ENCODE measurements at places on chromosomes 4 and X. TPM values are rescaled to one million over a fixed set of nuclear protein-coding genes. Genes with fewer than 3 reads are reported as not detected.

- DNase-seq: no peak
Measured at GRCh38 chrX:118588715-118589114, 93.1 kb downstream of the DOCK11 start.

Gene AFP
- total RNA-seq: not detected

- no peak for DNase-seq
Measured at GRCh38 chr4:179195887-179196286, 1753.7 kb upstream of the AGA start.

Gene ATP6AP2
- 98.6 TPM for total RNA-seq

Gene MAGEA4
- not detected for total RNA-seq

- no peak for DNase-seq
Measured at GRCh38 chr4:183182873-183183725, 84.0 kb downstream of the WWC2 start.

DNA sequence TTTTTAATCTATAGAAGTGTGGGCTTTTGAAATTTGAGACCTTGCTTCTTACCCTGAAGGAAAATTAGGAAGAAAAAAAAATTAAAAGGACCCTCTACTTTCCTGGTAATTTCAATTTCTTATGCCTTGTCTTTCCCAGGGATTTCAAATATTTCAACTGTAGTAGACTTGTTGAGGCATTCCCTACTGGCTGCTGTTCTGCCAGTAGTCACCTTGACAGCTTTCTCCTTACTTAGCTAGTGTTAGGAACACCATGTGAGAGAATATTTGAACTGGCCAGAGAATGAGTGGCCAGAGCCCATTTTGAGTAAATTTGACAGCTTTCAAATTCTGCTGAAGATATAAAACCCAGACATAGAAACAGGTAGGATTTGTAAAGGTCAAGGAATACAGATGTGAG, 24.0 kb upstream of the GBA3 start:
- DNase-seq: no peak

DNA sequence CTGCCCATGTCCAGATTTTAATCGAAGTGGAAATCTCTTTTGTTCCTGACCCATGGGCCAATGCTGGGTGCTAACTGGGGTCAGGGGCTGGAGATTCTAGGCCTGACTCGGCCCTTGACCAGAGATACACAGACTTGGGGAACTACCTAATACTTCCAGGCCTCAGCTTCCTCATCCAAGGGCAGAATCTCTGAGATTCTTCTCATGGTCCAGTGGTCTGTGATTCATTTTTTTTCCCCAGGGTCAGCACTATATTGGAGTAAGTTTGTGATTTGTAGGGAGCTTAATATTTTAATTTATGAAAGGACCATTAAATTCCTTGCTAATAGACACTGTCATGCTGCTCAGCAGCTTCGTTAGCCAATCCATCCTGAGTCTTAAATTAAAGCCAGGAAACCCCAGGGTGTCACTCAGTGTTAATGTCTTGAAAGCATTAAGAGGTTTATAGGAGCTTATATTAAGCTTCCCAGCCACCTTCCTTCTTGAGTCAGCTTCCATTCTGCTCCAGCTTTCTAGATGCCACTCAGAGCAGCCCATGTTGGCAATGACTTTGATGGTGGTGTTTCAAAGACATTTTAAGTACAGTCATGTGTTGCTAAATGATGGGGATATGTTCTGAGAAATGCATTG, 27.0 kb upstream of the PROM1 start:
- no peak for DNase-seq

DNA sequence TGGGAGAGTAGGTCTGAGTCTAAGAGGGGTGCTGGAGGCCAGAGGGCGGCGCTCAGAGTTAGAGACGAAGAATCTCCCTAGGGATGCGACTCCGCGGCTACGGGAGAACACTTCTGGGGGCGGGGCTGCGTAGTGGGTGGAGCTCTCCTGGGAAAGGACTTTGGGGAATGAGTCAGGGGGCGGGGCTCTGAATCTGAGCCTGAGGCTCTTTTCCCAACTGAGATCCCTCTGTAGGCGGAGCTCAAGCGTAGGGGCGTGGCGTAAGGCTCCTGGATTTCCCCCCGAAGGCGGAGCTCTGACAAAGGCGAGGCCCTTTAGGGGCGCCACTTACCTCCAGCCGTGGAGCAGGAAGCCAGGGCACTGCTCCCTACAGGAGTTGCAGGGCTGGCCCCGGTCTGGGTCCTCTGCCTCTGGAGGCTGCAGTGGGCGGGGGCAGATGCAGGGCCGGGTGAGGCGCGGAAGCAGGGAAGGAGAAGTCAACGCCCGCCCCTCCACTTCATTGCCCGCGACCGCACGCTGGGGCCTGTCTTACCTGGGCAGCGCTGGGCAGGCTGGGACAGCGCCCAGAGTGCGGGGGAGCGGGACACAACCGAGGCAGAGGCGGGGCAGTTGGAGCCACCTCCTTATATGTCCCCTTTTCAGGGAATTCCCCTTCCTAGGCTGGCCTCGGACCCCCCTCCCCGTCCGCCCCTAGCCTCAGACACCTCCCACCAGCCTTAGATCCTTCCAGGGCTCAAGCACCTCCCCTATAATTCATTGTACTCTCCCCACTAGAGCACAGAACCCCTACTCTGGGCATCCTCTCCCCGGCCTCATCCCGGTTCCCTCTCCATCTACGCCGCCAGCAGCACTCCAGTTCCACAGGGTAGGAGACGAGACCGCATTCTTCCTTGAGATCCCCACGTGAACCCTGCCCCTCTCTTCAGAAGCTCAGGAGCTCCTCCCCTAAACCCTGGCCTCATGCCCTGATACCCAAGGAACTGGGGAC, 1.6 kb downstream of the PRICKLE3 start:
- no peak for DNase-seq

- no peak for DNase-seq
Measured at GRCh38 chr4:134540588-134540987, 339.0 kb upstream of the PABPC4L start.

DNA sequence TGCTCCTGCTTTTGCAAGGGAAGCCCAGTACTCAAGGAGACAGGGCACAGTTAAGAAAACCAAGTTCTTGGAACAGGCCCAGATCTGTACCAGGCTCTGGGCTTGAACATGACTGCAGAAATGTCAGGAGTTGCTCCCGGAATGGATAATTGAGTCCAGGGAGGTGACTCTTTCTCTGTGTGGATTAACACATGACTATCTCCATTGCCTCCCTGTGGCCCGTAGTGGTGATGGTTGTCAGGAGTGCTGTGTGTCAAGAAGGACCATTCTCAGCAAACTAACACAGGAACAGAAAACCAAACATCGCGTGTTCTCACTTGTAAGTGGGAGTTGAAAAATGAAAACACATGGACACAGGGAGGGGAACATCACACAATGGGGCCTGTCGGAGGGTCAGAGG, 39.9 kb downstream of the CCKAR start:
- no peak for DNase-seq

- no peak for DNase-seq
Measured at GRCh38 chr4:40990236-40990898, 224.0 kb downstream of the APBB2 start.

GRCh38 chrX:48022738-48023137, 15.9 kb downstream of the SPACA5 start:
- no peak for DNase-seq

DNA sequence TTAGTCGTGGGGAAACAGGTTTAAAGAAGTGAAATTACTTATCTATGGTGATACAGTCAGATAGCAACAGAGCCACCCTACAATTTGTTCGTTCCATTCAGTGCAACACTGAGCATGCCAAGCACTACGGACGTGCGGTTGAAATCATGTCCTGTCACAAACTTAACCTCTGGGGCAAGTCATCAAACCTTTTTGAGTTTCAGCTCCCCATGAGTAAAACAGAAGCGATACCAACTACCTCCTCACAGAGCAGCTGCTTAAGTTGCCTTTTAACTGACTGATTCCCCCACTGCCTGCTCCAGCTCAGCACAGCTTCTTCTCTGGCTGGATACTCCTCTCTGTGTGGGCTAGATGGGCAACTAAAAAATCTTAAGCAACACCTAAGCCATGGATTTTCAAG, 36.0 kb downstream of the LHFPL1 start:
- no peak for DNase-seq

- no peak for DNase-seq
Measured at GRCh38 chr4:146257511-146257910, 43.2 kb downstream of the REELD1 start.

GRCh38 chr4:1763070-1763549, 30.0 kb upstream of the FGFR3 start:
- no peak for DNase-seq

DNA sequence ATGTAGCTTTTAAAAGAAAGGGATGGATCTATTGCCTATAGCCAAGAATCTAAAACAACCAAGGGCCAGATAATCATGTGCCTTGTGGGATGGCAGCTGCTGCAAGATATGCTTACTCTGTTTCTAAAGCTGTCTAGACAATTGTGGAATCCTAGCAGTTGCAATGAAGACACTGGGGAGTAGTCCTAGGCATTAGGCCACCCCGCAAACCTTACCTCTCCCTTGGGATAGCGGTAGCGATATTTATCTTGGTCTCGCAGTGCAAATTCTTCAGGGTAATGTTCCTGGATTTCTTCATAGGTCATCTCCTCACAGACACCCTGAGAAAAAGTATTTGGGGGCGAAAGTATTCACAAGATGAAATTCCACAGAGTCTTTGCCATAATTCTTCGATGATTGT, 24.6 kb downstream of the TRO start:
- DNase-seq: no peak

Gene UTP3
- 36.5 TPM for total RNA-seq

Gene SSX4
- total RNA-seq: not detected

GRCh38 chr4:160372390-160372789, 1269.5 kb downstream of the RAPGEF2 start:
- DNase-seq: no peak

Gene HSFX4
- total RNA-seq: not detected

GRCh38 chrX:47226071-47226470, 6.7 kb upstream of the USP11 start:
- no peak for DNase-seq

DNA sequence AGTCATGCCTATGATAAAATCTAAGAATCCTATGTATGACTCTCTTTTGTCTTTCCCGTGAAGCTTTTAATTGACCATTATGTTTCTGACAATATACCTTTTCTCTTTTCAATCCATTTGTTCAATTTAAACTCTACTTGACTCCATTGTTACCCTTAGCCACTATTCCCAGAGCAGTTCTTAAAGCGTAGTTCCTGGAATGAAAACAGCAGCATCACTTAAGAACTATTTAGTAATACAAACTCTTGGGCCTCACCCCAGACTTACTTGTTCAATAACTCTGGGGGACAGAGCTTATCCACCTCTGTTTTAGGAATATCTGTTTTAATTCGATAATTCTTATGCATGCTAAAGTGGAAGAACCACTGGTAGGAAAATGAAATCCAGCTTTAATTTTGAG, 358.4 kb downstream of the PRR32 start:
- no peak for DNase-seq

Gene PRSS12
- not detected for total RNA-seq

DNA sequence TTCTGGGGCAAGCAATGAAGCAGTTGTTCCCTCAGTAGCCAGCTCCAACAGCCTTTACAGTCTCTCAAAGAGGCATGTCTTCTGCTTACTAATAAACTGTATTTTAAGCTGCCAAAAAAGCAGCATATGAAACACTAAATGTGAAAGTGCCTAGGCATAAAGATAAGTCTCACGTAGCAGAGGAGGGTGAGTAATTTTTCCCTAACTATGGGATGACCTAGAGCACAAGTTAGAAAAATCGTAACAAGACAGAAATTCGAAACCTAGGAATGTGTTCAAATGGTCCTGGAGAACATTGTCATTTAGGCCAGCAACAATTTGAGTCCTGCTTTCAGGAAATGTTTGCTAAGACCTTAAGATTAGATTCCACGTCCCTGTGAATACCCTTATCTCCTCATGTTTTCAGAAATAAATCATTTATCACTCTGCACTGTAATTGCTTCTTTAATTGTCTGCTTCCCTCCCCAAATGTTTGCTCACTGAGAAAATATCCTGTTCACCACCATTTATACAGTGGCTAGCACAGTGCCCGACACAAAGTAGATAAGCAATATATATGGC, 222.2 kb downstream of the KCNIP4 start:
- DNase-seq: no peak

Gene MBNL3
- total RNA-seq: 20.8 TPM

Gene RNF150
- not detected for total RNA-seq

GRCh38 chr4:44493924-44494323, 45.3 kb upstream of the KCTD8 start:
- DNase-seq: no peak

- no peak for DNase-seq
Measured at GRCh38 chr4:107380836-107381438, 339.1 kb downstream of the PAPSS1 start.

- DNase-seq: no peak
Measured at GRCh38 chr4:169582706-169583105, 29.7 kb downstream of the NEK1 start.

Gene PROM1
- total RNA-seq: 2.6 TPM

Gene RAB40A
- 0.19 TPM for total RNA-seq

Gene PRPS2
- total RNA-seq: 32.0 TPM

DNA sequence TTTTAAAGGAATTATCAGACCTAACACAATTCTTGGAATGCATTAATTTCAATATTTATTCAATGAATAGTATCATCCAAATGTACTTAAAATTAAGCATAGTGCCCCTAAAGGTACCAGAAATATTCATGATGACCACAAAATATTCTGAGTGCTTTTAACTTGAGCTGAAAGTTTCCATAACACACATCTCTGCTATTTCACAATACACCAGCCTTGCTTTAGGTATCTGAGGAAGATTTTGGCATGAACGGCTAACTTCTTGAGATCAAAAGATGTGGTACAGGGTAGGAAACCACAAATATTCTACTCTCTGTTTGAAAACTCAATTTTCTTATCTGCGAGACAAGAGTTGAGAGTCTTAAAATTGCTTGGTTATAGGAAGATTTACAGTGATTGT, 538.3 kb upstream of the PCDH7 start:
- DNase-seq: no peak

GRCh38 chr4:59818656-59819055, 1381.5 kb upstream of the ADGRL3 start:
- DNase-seq: peak; percentile 3

DNA sequence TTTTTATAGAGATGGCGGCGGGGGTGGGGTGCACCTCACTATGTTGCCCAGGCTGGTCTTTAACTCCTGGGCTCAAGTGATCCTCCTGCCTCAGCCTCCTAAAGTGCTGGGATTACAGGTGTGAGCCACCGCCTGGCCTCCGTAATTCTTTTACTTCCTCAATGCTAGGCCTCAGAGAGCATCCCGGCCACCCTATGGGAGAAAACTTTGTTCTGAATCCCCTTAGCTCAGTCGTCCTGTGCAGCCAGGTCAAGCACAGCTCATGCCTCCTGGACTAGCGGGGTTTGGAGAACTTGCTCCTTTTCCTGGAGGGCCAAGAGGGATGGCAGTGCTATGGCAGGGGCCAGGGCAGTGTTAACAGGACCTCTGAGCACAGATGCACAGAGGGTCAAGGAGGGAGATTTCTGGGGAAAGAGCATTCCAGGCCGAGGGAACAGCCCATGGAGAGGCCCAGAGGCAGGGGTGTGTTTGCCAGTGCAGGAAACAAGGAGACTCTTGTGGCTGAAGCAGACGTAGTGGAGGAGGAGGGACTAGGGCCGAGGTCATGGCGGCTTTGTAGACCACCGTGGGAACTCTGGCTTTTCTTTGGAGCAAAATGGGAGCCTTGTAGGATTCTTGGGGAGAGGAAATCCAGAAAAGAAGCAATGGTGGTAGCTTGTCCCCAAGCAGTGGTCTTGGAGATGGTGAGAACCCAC, 9.8 kb upstream of the TNIP2 start:
- DNase-seq: no peak

Data from naive thymus-derived CD4-positive, alpha-beta T cell (primary cell).